ENCODE measurements at places on chromosomes 12 and 14. TPM values are rescaled to one million over a fixed set of nuclear protein-coding genes. Genes with fewer than 3 reads are reported as not detected.
A peak's percentile ranks its signal among the peaks of the same experiment; 100 is the strongest.

DNA sequence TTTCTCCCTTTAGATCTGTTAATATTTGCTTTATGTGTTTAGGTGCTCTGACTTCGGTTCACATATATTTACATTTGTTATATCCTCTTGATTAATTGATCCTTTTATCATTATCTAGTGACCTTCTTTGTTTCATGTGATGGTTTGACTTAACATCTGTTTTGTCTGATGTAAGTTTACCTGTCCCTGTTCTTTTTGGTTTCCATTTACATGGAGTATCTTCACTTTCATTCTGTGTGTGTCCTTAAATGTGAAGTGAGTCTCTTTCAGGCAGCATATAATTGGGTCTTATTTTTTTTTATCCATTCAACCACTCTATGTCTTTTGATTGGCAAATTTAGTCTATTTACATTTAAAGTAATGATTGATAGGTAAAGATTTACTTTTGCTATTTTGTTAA lies 24.2 kb downstream of the TRMT5 start:
- DNase-seq = no peak

DNA sequence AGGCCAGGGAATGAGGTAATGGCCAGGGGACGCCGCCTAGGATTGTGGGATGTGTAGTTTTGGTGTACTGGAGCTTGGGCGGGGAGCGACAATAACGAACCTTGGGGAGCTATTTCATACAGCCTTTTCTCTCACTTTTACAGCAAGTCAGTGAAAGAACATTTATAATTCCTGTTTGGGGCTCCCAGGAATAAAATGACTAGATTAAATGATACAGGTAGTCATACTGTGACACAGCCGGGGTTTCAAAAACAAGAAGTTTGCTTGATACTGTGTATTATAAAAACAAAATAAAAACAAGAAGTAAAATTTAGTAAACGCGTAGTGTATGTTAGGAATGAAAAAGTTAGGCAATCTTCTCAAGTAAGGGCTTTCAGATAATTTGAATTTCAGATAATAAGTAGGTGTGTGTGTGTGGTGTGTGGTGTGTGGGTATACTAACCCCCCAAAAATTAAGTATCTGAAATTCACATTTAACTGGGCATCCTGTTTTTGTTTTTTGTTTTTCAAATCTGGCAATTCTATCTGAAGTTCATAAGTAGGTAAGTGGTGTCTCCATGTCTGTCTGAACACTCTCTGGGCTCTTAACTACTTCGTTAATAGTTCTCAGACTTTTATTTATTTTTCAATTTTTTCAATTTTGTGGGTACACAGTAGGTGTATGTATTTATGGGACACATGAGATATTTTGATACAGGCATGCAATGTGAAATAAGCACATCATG lies 458 bp upstream of the DCTN2 start:
- no peak for DNase-seq

DNA sequence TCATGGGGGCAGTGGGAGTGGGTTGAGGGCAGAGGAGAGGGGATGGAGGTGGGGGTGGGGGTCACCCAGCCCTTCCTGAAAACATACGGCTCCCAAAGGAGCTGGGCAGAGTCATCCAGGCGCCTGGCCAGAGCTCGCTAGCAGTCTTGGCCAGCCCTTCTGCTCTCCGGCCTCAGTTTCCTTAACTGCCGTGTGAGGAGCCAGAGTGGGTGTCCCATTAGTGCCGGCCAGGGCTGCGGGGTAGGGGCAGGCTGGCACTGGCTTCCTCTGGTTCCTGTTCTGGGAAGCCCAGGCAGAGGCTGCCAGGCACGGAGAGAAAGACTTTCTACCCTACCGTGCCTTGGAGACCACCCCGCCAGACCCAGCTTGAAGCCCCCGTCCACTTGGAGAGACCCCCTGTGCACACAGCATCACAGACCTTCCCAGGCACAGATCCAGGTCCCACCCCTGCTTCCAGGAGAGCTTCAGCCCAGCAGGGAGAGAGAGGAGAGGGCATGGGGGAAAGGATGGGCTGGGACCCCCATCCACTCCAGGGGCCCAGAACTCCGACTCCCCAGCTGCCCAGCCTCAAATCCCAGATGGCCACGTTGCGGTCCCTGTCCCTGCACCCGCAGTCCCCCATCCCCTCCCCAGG lies 93.3 kb downstream of the RFLNA start:
- DNase-seq = no peak

LRP6 gene
- 46.3 TPM for total RNA-seq

MEG3 gene
- total RNA-seq = 0.86 TPM

GRCh38 chr14:76348898-76349297 lies 27.0 kb upstream of the ESRRB start:
- peak; percentile 76 for DNase-seq

- DNase-seq = no peak
Measured at GRCh38 chr12:106304001-106304421, 1.5 kb downstream of the TCP11L2 start.

- no peak for DNase-seq
Measured at GRCh38 chr14:21866479-21866878, 192.9 kb upstream of the OR4E1 start.

DNA sequence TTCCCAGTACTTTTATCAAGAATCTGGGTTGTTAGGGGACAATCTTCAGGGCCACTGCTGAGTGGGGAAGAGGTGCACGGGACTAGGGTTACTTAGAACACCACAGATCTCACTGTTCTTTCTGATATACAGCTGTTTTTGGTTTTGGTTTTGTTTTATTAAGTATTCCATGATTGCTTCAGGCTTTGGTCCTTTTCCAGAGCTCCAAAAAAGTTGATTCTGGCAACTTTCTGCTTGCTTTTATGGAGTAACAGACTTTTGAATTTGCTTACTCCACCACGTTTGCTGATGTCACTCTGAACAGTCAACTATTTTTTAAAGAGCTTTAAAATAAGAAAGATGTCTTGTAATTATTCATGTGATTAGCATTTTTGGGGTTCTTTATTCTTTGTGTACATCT lies 368.1 kb upstream of the FOXG1 start:
- no peak for DNase-seq

DNA sequence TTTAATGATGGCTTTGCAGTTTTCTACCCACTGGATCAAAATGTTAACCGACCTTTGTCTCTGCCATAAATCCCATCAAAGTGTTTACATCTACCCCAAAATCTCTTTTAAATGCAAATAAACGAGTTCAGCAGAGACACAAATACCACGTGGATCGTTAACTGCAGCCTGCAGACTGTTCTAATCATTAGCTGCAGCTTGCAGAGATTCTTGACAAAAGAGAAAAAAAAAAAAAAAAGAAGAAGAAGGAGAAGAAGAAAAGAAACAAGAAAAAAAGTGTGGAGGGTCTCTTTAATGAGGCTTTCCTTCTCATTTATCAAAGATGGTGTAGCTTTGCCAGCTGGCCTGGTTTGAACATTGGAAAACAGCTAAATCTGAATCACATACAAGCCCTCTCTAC lies 275.7 kb downstream of the NEDD1 start:
- no peak for DNase-seq

- DNase-seq = no peak
Measured at GRCh38 chr14:81561084-81561775, 27.6 kb upstream of the SEL1L start.
